NCI-H1930 (cell line): ENCODE measurements at places on chromosomes 1 and 21.

DNA sequence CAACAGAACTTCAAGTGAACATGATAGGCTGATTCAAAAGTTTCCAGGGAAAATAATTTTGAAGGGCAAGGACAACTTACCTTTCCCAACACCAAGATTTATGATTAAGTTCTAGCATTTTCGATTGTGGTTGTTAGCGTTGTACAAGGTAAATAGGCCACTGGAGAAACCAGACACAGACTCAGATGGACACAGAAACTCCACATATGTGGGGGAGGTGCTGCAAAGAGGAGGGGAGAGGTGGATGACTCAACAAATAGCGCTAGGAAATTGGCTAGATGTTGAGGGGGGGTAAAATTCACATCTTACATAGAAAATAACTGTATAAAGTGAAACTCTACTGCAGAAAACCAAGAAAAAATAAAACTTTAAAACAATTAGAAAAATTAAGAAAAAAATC lies 564.4 kb downstream of the MATN1 start:
- no peak for DNase-seq

GRCh38 chr1:41905093-41905675 lies 13.5 kb downstream of the HIVEP3 start:
- DNase-seq = no peak

- DNase-seq = no peak
These were observed 78.3 kb downstream of the NDUFS5 start for GRCh38 chr1:39104158-39105060.

DNA sequence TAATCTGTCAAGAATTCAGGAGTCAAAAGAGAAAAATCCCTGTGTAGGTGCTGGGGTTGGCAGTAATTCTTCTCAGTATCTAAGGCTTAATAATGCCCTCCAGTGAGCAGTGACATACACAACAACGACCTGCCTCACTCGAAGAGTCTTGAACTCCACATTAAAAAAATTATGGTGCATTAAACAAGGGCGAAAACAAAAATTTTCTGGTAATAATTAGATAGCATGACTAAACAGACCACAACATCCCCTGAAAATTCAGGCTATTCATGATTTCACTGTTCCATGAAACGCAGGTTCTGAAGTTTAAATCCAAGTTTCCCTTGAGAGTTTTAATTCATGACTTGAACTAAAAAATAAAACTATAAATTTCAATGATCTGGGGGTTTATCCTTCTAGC lies 5.1 kb downstream of the SRSF4 start:
- no peak for DNase-seq

DNA sequence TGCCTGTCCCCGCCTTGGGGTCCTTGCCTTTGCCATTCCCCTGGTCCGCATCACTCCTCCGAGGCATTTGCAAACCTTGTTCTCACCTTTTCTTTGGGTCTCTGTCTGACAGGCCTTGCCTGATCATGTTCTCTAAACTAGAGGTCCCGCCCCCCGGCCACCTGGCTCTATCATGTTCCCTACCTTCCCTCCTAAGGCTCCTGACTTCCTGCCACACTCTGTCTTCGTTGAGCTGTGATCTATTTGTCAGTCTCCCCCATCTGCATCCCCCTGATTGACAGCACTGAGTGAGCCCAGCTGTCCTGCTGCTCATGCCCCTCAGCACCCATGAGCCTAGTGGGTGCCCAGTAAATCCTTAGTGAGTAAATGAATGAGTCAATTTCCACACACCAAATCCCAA lies 22.8 kb downstream of the ERG start:
- DNase-seq = no peak
